ENCODE measurements at places on chromosomes 7 and 10.

GRCh38 chr7:83937930-83938329, 256.7 kb downstream of the SEMA3A start:
- no peak for DNase-seq

DNA sequence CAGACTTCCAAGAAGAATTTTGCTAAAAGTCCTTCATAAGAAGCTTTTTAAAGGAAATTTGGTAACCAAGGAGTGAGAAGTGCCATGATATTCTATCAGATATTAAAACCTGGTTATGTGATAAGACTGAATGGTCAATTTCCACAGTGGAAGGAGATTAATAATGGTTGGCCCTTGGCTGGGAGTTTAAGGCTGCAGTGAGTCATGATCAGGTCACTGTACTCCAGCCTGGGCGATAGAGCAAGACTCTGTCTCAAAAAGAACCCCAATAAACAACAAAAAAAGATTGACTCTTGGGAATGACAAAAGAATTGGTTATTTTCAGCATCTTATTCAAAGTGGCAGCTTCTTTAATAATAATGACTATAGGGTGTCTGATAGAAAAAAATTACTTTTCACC, 37.2 kb downstream of the EXOC4 start:
- DNase-seq, result no peak

DNA sequence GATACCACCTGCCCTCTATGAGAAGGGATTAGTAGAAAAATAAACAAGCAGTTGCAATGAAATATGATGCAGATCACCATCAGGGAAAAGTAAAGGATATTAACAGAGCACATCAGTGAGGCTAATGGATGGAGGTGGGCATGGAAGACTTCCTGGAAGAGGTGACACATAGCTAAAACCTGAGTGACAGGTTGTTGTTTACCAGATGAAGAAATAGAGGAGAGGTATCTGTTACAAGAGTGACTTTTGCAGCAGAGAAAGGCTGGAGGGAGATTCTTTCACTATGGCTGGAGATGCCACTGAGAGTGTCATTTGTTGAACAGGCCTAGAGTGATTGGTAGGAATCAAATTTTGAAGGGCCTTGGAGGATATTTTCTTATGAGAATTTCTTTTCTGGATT, 646.2 kb downstream of the GATA3 start:
- DNase-seq, result no peak

DNA sequence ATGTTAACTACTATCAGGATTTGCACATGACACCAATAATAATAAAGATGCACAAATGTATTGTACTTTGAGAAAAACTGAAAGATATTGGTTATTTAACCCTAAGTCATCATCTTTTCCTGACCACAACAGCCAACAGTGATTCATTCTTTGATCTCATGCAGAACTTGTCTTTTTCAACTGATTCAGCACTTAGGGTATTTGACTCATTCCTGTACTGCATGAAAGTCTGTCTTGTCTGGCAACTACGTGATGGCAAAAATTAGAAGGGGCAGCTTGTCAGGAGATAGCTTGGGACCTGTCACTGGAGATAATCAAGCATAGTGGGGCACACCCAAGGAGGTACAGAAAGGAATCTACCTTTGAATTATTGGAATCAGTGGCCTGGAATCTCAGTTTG, 77.8 kb upstream of the LRRC17 start:
- no peak for DNase-seq

DNA sequence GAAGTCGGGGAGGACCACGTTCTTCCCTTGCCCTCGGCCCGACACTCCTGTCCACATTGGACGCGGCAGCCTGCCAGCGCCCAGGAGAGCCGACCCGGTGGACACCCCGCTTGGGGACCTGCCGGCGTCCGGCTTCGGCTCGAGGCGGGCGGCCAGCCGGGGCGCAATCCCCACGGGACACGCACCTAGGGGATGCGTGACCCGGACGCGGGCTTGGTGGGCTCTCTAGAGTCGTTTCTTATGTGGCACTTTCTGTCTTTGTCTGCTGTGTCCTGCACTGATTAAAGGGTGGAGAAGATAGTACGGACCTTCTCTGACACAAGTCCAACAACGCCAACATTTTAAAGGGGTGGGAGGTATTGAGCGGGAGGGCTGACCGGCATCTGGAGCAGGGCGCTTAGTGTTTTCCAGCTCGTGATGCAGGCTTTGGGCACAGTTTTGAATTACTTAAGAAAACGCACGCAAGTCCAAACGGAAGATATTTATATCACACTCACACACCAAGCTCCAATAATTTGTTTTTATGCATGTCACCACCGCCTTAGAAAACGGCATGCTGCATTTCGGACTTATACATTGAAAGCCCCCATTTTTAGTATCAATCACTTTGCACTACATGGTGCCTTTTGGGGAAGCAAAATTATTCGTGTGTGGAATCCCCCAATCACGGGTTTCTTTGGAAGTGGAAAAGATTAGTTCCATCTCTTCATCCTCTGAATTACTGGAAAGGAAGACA, 3.9 kb upstream of the SPAG6 start:
- no peak for DNase-seq

- DNase-seq, result no peak
Measured at GRCh38 chr10:110192552-110192951, 14.9 kb upstream of the MXI1 start.

GRCh38 chr7:16644636-16645592, 640 bp downstream of the ANKMY2 start:
- no peak for DNase-seq

DNA sequence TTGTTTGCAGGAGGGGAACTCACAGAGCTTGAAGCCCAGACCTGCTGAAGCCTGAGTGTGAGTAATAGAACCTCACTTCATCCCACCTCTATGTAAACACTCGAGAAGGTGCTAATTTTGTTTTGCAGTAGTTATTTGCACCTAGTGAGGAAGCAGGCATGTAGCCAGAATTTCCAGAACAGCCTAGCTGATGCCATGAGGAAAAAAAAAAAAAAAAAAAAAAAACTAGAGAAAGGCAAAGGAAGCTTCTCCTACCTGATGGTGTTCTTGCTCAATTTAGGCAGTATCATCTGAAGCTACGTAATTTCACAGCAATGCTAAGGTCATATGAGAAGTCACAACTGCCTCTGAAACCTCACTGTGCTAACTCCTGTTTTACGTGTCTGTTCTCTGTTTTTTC, 13.6 kb upstream of the GPR37 start:
- DNase-seq, result peak; percentile 89
